GDM1 (cell line): ENCODE measurements at places on chromosomes 2 and 18.

DNA sequence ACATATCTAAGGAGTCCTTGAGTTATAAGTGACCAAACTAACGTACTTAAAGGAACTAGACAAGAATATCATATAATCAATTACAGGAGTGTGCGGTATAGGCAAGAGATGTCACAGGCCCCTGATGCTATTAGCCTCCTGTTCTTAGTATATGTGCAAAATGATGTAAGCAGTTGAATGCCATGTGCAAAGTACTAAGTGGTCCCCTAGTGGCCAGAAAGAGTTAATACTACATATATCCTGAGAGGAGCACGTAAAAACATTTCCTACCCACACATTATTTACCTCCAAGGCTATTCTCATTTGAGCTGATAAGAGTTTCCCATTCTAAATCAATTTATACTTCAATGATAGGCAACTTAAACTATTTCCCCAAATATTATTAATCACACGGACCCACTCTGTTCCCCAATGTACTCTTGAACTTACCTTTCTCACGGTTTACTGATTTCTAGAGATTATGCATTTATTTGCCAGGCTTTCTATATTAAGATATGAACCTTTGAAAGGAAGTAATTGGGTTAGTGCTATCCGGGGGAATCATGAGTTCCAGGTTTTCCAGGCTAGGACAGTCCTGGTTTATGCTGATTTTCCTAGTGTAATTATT lies 158.0 kb upstream of the KLHL14 start:
- DNase-seq, result no peak

GRCh38 chr18:24342347-24342746 lies 55.3 kb downstream of the OSBPL1A start:
- DNase-seq, result no peak

GRCh38 chr2:188787021-188787657 lies 187.0 kb upstream of the COL3A1 start:
- no peak for DNase-seq

GRCh38 chr2:139296672-139297209 lies 516.6 kb upstream of the NXPH2 start:
- DNase-seq, result no peak

DNA sequence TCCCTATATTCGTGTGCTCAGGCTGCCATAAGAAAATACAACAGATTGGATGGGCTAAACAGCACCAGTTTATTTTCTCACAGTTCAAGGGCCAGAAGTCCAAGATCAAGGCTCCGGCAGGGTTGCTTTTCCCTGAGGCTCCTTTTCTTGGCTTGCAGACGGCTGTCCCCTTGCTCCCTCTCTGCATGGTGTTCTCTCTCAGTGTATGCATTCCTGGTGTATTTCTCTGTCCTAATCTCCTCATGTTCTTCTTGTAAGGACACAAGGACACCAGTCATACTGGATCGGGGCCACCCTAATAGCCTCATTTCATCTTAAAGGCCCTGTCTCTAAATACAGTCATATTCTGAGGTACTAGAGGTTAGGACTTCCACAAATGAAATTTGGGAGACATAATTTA lies 62.6 kb upstream of the SLC16A14 start:
- no peak for DNase-seq

DNA sequence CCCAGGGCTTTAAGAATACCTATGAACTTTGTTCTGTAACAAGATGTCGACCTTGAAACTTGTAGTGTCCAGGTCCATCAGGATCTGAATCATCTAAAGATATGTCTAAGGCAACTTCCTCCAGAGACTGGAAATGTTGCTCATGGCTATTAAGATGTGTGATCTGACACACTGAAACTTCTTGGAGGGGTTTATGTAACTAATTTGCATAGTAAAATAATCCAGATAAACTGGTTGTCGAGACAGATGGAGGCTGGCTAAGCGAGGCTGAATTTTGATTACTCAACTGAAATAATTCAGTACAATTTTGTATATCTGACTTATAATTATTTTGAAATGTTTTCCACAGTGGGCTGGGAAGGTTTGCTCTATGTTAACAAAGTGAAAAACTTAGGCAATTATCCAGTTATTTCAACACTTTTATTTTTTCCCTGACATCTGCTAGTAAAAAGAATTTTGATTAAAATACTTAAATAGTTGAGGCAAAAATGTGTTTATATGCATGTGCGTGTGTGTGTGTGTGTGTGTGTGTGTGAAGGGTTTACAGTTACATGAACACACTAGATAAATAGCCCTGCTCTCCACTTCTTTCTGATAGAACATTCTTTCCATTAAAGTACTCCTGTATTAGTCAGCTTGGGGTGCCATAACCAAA lies 11.4 kb upstream of the MAP3K20 start:
- no peak for DNase-seq

DNA sequence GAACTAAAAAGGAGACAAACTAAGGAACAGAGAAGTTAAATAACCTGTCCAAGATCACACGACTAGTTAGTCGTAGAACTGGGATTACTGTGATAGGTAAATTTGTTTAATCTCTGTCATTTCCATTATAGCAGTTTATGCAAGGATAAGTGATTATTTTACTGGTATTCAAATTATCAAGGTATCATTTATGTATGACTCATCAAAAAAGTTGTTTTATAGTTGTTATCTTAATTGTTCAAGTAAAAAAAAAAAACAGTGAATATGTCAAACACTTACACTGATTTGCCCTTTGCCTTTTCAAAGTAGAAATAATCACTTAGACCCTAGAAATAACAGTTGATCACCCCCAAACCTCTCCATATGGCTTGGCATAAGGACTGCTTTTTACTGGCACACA lies 173.6 kb downstream of the RIT2 start:
- no peak for DNase-seq

DNA sequence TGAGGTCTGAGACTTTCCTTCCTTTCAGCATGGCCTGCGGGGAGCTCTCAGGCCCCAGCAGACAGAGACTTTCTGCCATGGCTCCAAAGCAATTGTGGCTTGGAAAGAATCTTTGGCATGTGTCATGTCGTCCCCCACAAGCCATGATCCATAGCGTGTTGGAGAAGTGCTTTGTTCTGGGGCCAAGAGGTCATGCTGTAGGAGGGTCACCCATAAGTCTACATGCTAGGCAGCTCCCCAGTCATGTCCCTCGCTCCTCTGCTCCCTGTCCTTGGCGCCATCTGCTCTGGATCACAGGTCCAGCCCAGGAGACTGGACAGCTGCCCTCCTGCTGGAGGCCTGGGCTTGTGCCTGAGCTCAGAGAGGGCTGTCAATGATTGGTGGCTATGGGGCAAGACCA lies 78.8 kb upstream of the LCLAT1 start:
- DNase-seq, result no peak

DNA sequence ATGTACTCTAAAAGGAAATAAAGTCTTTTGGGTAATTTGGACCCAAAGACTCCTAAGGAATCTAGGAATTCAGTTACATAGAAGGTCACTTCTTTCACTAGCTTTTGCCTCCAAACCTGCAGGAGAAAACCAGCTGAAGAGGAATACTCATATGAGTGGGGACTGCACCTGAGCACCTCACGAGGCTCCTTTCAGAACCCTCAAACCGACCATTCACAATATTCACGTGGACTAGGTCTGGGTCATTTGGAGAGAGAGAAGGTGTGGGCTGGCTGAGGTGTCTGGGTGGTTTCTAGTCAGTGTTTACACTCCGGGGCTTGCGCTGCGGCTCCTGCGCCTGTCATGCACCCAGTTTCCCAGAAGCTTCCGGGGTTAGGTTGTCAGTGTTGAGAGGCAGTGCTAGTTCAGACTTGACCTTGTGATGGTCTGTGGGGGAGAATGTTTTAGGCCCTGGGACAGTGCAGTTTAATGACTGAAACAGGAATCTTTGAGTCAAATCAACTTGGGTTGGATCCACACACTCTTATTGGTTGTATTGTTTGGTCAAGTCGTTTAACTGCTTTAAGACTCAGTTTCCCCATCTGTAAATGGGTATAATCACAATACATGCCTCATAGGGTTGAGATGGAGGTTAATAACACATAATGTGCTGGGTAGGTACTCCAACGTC lies 78.4 kb downstream of the LIMS1 start:
- DNase-seq, result no peak

- DNase-seq, result no peak
Observed at GRCh38 chr2:239862613-239863012, 162.5 kb downstream of the NDUFA10 start.

DNA sequence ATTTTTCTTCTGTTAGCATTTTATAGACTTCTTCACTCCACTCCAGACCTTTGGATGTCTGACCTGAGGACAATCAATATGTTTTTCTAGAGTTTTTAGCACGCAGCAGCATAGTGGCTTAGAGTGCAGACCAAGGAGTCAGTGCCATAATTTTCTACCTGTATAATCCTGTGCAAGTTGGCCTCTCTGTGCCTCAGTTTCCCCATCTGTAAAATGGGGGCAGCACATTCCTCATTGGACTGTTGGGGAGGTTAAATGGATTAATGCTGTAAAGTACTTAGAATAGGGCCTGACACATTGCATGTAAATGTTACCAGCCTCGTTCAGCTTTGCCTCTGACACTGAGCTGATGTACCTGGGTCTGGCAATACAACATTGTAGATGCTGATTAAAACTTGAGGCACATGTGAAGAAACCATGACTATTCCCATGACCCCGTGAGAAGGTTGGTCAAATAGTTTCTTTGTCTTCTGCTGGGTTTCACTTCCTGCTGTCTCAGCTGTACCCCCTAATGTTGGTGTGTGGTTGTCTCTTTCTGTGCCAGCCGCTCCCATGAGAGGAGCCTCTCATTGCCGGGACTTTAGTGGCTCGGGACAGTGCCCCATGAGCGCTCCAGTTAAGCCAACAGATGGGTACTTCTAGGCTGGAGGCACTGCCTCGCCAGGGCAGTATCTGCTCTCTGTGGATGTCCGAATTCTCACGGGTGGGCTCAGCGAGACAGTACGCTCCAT lies 125.3 kb downstream of the SH3RF3 start:
- DNase-seq, result no peak
